ENCODE measurements at places on chromosomes 5 and 9. TPM values are rescaled to one million over a fixed set of nuclear protein-coding genes. Genes with fewer than 3 reads are reported as not detected.

Gene LRRC14B
- not detected for total RNA-seq

Gene RNF208
- 1.8 TPM for total RNA-seq

Gene CCDC192
- not detected for total RNA-seq

Gene LECT2
- not detected for total RNA-seq

Gene SV2C
- not detected for total RNA-seq

Gene NRG2
- total RNA-seq: 1.7 TPM

Gene FGF1
- total RNA-seq: 0.13 TPM
